RWPE1 (cell line): ENCODE measurements at places on chromosomes 1 and 21.

GRCh38 chr1:8035289-8035688 is 9.2 kb upstream of the ERRFI1 start:
- DNase-seq = no peak

DNA sequence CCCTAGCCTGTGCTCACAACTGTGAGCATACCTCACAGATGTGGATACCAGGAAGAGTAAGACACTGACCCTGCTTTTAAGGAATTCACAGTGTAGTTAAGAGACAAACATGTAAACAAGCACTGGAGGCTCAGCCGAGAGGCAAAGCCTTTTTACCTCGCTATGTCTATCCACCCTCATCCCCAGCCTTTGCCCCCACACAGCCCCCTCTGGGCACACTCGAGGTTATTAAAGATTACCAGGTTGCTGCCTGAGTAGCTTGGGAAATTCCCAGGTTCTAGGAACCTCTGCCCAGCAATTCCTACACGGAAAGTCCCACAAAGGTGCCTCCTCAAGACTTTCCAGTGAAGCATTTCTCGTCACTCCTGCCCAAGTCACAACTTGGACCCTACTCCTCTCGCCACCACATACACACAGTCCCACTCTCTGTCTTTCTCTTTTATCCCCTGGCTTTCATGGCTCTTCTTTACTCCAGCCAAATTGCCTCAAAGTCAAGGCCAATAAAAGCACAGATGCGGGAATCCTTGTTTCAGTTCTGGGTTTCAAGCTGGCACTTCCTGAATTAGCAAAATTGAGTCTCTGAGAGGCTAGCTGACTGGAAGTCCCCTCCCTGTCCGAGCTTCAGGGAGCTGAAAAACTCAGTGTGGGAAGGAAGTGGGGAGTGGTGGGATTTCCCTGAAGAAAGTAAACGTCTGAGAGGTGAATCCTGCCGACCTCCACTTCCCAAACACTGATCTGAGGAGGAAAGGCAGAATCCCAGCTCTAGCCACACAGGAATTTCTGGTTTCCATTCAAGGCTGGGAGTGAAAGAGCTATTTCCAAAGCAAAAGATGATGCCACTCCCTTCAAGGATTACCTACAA is 7.6 kb downstream of the DENND2D start:
- DNase-seq = no peak

GRCh38 chr1:61095470-61095812 is 13.1 kb downstream of the NFIA start:
- DNase-seq = no peak

DNA sequence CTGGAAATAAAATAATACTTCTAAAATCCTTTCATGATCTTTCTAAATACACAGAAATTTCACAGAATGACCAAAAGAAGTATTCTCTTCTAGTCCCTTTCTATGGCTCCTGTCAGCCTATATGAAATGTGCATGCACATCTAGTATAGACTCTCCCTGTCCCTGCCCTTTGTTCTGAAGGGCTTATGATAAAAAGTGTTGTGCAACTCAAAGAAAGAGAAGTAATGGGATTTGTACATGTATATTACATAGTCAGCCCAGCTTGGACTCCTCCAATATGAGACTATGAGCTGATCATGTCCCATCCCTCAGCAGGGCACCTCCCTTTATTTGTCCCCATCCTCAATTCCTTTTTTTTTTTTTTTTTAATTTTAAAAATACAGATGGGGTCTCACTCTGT is 42.1 kb upstream of the LAX1 start:
- no peak for DNase-seq

DNA sequence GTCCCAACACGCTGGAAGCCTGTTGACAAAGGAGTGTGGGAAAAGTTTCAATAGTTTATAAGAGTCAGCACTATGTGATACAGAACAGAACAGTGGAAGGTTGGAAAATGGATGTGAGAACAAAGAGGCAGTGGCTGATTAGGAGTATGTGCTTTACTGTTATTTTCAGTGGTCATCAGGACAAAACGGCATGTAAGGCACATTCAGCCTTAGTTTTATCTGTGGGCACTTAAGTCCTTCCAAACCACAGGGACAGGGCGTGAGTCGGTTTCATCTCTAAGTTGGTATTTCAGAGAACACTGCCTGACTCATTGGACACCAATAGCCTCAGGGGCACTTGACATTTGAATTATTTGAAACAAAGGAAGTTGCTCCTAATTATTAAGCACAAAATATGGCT is 306.9 kb downstream of the ASTN1 start:
- no peak for DNase-seq
